ENCODE measurements at places on chromosomes 12 and 14.

DNA sequence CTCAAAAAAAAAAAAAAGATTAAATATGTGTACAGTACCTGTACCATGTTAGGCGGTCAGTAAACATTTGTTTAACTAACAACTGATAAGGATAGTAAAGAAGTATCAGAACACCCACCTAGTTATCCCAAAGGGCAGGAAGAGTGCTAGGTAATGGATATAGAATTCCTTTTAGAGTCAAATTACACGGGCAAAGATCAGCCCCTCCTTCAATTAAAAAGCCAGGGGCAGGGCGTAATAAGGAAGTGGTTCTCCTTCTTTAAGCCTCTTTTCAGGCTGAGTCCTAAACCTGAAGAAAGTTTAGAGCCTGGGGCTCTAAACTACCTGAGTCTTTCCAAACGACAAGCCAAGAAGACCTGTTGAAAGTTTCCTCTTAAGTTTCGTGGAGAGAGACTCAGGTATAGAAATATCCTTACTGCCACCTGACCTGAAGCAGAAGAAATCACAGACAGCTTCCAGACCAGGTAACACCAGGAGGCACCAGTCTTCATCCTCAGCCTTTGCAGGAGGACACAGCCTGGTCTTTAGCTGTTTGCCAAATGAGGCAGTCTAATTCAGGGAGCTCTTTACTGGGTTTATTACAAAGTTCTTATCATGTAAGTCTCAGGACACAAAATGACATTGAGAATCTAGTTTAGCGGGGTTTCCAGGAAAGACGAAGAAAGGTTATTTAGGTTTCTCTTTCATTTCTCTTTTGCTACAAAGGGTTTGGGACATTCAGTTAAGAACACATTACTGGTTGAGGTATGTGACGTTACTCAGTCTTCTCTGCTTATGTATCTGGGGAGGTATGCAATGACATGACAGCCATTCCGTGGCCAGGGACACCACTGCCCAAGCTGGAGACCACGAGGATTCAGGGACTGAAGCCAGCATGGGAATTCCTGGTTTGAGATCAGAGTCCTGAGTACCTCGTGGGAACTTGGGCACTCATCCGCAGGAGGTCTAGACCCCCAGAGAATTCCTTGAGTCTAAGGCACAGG, at the start of gene BCL2L14:
TSS of gene BCL2L14 (plus strand) at position 266 of the 983 bp plus-strand sequence. CDS start 8,367 bp downstream, outside the sequence.
- DNase-seq, result no peak

GRCh38 chr14:68611599-68611998, 181.3 kb downstream of the ZFP36L1 start:
- no peak for DNase-seq

- DNase-seq, result peak; percentile 77
These were observed 603 bp upstream of the ENDOU start for GRCh38 chr12:47725893-47726292.

- DNase-seq, result peak; percentile 9
These were observed 2.5 kb upstream of the DACT1 start for GRCh38 chr14:58635091-58635830.

- no peak for DNase-seq
These were observed 454.4 kb downstream of the FUT8 start for GRCh38 chr14:65866886-65867285.

GRCh38 chr12:95227818-95228356, 10.3 kb downstream of the VEZT start:
- DNase-seq, result no peak

Data from germinal center (tissue), 1 donor.